Astrocyte of the spinal cord (primary cell): ENCODE measurements at places on chromosomes 6 and 20.
A peak's percentile ranks its signal among the peaks of the same experiment; 100 is the strongest.

DNA sequence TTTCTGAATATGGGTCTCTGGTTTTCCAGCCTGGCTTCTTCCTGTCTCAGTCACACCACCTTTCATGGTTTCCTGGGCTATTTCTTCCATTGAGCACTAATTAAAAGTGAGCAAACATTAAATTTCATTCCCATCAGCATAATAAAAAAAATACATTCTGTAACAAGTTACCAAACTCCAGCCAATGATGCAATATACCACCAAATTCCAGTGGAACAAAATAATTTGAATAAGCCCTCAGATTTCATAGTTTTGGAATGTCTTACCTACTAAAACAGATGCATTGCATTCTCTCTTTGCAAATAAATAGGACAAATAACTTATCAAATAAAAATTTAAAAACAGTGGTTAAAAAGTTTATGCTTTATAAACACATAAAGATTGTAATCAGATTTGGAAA, 97.8 kb upstream of the PRDM1 start:
- no peak for DNase-seq

- no peak for DNase-seq
These were observed 29.5 kb downstream of the STX11 start for GRCh38 chr6:144179828-144180227.

- DNase-seq: no peak
These were observed 159.1 kb downstream of the TBX18 start for GRCh38 chr6:84605298-84605697.

- no peak for DNase-seq
These were observed 41.0 kb upstream of the SRSF6 start for GRCh38 chr20:43416591-43417228.

GRCh38 chr20:36135821-36136220, 18.7 kb upstream of the EPB41L1 start:
- no peak for DNase-seq

GRCh38 chr6:88867841-88868731, 95.3 kb downstream of the RNGTT start:
- DNase-seq: peak; percentile 65

- peak; percentile 40 for DNase-seq
These were observed 817 bp downstream of the ME1 start for GRCh38 chr6:83429857-83430610.

- DNase-seq: no peak
These were observed 24.7 kb upstream of the CRISP1 start for GRCh38 chr6:49890988-49891387.

- DNase-seq: no peak
These were observed 275 bp upstream of the MAVS start for GRCh38 chr20:3846378-3846739.

DNA sequence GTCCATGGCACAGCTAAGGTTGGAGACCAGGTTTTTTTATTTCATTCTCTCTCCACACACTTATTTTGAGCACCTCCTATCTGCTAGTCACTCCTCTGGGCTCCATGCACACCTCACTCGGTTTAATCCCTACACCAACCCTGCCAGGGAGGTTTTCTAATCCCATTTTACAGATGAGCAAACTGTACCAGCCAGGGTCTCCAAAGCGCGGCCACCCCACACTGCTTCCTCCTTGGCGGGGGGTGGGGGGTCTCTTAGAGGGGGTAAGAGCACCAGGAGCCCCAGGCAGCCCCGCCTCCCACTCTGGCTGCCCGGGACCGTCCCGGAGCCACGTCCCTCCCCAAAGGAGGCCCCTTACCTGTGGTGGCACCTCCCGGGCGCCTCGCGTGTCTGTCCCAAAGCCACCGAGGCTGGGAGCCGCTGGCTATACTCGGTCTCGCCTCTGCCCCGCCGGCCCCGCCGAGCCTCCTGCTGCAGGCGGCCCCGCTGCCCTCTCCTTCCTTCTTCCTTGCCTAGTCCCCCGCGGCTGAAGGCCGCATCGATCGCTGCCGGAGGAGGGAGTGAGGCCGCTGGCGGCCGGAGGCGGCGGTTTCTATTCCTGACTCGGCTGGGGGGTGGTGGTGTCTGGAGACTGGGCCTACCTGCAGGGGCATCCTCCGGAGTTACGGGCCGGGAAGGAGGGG, at the start of gene KCNS1:
Gene KCNS1, minus strand, starts transcription at position 565 of the 683 bp plus-strand sequence. CDS start 1,891 bp downstream, outside the sequence.
- DNase-seq: peak; percentile 15

DNA sequence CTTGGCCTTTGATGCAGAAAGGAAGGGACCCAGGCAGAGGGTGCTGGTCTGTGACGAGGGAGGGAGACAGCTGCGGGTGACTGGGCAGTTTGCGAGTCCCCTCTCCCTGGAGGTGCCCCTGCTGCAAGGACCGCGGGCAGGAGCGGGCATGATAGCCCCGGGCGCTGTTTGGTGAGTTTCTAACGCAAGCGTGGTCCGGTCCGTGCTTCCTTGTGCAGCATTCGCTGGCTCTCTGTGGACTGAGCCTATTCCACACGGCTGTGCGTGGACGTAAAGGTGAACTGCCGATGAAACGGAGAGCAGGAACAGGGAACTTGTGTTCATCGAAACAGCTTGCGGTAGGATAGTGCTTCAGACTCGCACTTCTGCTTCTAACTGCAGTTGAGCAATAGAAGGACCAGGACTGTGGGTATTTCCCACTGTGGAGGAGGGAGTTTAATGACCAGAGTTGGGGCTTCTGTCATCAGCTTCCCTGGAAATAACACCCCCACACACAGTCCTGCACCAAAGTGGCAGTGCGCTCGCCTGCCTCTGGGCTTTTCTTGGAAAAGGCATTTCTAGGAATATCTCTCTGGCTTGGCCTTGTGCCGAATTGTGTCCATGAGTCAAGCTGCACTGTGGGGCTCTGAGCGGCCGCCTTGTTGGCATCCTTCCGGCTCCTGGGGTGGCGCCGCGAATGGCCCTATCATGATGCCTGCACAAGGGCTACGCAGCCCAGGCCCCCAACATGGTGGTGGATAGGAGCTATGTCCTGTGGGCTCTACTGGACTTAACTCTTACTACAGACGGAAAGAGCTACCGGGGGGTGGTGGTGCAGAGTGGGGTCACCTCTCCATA, 48.9 kb downstream of the DUSP22 start:
- DNase-seq: no peak

- no peak for DNase-seq
These were observed 22.7 kb upstream of the NTSR1 start for GRCh38 chr20:62685781-62686555.

- peak; percentile 24 for DNase-seq
These were observed 778 bp downstream of the PSMG4 start for GRCh38 chr6:3259491-3259958.

- DNase-seq: no peak
These were observed 93.5 kb downstream of the ESR1 start for GRCh38 chr6:151901009-151901411.

DNA sequence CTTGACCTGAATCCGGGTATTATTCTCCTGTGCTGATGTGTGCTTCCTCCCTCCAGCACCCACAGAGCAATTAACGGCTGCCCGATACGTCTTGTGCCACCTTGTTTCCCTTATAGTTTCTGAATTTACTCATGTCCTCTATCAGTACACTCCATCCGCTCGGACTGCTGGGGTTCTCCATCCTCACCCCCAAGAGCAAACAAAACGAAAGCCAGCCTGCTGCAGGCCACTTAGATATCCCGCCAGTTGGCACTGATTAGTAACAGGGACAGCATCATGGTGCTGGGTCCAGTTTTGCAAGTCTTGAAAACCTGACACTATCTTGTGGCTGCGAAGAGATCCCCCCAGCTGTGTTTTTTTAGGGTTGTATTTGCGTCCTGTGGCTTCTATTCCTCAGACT, 71.8 kb downstream of the SSR1 start:
- DNase-seq: no peak

- DNase-seq: no peak
These were observed 138.3 kb upstream of the SGK1 start for GRCh38 chr6:134456226-134456625.

DNA sequence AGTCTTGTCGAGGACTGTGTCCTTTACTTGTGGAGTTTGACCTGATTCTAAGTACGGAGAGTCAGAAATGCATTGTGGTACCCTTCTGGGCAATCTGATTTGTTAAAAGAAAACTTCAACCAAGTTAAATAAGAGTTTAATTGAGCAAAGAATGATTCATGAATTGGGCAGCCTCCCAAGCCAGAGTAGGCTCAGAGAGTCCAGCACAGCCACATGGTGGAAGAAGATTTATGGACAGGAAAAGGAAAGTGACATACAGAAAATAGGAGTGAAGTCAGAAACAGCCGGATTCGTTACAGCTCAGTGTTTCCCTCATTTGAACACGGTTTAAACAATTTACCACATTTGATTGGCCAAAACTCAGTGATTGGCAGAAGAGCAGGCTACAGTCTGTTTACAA, 329.2 kb downstream of the DHX35 start:
- peak; percentile 39 for DNase-seq

GRCh38 chr6:11043961-11044711, at the start of gene ELOVL2:
Gene ELOVL2, minus strand, starts transcription at chr6:11044305. Its CDS starts 75 bp downstream, at chr6:11044230.
- DNase-seq: peak; percentile 24

GRCh38 chr6:29516108-29516507, 28.4 kb upstream of the MAS1L start:
- DNase-seq: peak; percentile 87

GRCh38 chr20:3818155-3819151, 1.9 kb upstream of the AP5S1 start:
- DNase-seq: peak; percentile 79

- peak; percentile 35 for DNase-seq
These were observed 89.2 kb upstream of the ARID1B start for GRCh38 chr6:156687789-156688619.

GRCh38 chr6:162898011-162898410, 170.2 kb downstream of the PACRG start:
- no peak for DNase-seq

DNA sequence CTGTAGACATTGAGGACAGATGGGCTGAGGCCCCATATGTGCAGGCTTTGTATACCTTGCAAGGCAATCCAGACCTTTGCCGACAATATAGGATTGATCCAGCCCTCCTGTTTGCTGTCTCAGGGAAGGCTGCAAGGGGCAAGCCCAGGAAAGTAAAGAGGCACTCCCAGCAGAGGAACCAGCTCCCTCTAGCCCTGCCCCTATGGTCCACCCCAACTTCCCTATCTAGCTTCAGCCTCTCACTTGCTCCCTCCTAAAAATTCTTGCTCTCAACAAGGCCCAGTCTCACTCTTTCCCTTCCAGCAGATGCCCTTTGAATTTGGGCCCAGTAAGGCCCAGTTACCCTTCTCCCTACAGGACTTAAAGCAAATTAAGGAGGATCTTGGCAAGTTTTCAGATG, 92.6 kb downstream of the JARID2 start:
- DNase-seq: no peak

GRCh38 chr6:11279284-11279689, 46.8 kb upstream of the NEDD9 start:
- DNase-seq: no peak

GRCh38 chr6:49415358-49415757, 47.7 kb downstream of the MMUT start:
- DNase-seq: no peak

- DNase-seq: no peak
These were observed 378 bp upstream of the ERVFRD-1 start for GRCh38 chr6:11111769-11112437.

- no peak for DNase-seq
These were observed 109.5 kb downstream of the MAP3K7 start for GRCh38 chr6:90477366-90477765.

- no peak for DNase-seq
These were observed 8.8 kb downstream of the DDRGK1 start for GRCh38 chr20:3195590-3196237.

DNA sequence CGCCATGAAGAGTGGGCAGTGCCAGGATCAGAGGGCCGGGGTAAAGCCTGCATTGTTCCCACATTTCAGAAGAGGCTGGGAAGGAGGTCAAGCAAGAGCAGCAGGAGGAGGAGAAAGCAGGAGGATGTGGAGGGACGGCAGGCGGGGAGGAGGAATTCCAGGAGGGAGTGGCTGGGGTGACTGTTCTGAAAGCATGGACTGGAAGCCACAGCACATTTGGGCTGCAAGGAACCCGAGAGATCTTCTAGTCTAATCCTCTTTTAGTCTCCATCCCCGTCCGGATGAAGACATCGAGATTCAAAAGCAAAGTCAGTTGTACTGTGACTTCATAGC, 76.9 kb downstream of the FAM50B start:
- DNase-seq: no peak

GRCh38 chr6:113115196-113115595, 741.9 kb upstream of the MARCKS start:
- no peak for DNase-seq

DNA sequence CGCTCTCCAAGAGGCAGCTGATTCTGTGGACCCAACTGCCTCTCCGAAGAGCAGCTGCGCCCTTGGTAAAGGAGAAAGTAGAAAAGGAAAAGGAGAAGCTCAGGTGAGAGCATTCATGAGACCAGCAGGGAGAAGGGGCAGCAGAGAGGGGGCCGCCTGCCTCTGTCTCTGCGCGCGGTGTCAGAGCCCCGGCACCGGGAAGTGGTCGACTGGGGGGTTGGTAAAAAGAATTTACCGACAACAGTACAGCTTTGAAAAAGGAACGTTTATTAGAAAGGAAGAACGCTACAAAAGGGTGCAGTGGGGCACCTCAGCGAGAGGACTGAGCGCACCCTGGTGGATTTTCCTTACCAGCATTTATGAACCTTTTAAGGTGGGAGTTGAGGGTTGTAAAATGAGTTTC, 61.9 kb downstream of the GPR6 start:
- DNase-seq: peak; percentile 22

GRCh38 chr6:31400467-31401289, 2.7 kb upstream of the MICA start:
- peak; percentile 37 for DNase-seq

DNA sequence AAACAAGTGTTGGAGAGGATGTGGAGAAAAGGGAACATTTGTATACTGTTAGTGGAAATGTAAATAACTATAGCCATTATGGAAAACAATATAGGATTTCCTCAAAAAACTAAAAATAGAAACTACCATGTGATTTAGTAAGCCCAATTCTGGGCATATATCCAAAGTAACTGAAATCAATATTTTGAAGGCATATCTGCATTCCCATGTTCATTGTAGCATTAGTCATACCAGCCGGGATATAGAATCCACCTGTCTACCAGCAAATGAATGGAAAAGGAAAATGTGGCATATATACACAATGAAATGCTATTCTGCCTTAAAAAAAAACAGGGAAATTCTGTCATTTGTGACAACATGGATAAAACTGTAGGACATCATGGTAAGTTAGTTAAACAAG, 15.3 kb upstream of the C6orf58 start:
- no peak for DNase-seq

GRCh38 chr6:90787446-90787845, 200.6 kb upstream of the MAP3K7 start:
- no peak for DNase-seq

DNA sequence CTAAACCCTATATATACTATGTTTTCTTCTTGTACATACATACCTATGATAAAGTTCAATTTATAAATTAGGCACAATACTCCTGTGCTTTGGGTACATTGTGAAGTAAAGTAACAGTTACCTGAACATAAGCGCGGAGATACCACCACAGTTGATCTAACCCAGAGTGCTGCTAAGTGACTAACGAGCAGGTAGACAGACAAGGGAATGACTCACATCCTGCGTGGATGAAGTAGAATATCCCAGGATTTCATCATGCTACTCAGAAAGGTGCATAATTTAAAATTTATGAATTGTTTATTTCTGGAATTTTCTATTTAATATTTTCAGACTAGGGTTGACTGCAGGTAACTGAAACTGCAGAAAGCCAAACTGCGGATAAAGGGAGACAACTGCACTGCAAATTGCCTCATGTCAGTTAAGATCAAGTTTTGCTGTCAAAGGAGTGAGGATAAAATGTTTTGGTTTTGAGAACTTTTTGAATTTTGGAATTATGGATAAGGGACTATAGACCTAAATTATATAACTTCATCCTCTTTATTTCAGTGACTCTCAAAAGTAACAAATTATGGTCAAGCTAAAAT, 14.4 kb downstream of the MKKS start:
- DNase-seq: peak; percentile 36
